ENCODE measurements at places on chromosomes 3 and 15.

DNA sequence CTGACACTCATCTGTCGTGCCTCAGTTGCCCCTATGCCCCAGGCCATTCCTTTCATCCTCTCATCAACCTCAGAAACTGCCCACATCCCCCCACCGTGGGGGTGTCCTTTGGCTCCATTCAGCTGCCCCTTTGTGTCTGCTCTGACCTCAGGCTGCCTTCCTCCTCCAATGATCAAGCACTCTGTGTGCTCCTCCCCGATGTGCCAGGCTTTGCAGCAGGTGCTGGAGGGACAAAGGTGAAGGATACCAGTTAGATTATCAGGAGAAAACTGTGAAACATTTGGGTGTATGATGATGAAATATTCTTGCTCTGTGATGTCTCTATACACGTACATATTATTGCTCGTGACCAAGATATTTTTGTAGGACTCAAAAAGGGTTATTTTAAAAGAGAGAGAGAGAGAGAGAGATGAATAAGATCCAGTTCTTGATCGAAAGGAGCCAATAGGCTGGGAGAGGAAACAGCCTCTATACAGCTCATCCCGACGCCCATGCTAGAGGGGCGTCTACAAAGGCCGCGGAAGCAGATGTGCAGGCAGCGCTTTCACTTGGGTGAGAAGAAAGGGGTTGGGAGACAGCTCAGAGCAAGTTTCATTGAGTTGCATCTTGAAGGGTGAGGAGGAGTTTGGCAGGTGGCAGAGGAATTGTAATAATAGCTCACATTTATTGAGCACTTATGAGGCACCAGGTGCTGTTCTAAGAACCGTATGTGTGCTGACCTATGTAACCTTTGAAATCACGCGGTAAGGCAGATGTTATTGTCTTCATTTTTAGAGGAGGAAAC is 28.3 kb upstream of the ADCY5 start:
- no peak for DNase-seq

- no peak for DNase-seq
Observed at GRCh38 chr3:179229177-179229576, 21.7 kb downstream of the KCNMB3 start.

DNA sequence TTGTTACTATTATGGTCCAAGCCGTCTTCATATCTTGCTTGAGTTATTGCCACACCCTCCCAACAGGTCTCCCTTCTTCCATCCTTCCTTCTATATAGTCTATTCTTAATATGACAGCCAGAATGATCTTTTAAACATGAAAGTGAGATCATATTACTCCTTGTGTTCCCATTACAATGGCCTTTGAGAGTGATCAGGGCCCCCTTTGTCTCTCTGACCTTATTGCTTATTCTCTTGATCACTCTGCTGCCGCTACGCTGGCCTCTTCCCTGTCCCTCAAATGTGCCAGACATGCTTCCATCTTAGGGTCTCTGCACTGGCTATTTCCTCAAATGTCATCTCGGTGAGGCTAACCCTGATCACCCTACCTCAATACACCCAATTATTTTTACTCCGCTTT is 38.1 kb downstream of the UBE2E2 start:
- no peak for DNase-seq

GRCh38 chr3:116070061-116070460 is 375.2 kb downstream of the LSAMP start:
- no peak for DNase-seq

- DNase-seq, result peak; percentile 20
Observed at GRCh38 chr15:38707802-38708671, 143.4 kb upstream of the RASGRP1 start.

Measured in memory B cell (primary cell).